ENCODE measurements at places on chromosomes 5 and 9.

- DNase-seq, result no peak
Observed at GRCh38 chr9:76893395-76893932, 12.4 kb downstream of the PRUNE2 start.

GRCh38 chr9:114278881-114279570 is 43.9 kb upstream of the ORM1 start:
- DNase-seq, result no peak

DNA sequence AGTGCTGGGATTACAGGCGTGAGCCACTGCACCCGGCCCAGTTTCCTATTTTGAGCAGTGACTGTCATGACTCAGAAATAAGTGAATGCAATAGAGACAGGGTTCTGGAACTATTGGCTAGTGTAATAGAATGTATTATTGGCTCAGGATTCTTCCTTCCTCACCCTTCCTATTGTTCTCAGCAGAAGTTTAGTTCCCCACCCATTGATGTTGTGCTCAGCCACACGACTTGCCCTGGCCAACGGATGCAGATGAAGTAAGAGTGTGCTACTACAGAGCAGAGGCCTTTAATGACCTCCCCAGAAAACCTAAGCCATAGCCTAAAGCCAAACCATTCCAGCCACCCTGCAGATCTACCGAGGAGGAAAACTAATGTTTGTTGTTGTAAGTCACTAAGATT is 287.9 kb downstream of the AGTPBP1 start:
- DNase-seq, result no peak

- DNase-seq, result no peak
Observed at GRCh38 chr5:178143901-178144300, 9.8 kb downstream of the NHP2 start.

DNA sequence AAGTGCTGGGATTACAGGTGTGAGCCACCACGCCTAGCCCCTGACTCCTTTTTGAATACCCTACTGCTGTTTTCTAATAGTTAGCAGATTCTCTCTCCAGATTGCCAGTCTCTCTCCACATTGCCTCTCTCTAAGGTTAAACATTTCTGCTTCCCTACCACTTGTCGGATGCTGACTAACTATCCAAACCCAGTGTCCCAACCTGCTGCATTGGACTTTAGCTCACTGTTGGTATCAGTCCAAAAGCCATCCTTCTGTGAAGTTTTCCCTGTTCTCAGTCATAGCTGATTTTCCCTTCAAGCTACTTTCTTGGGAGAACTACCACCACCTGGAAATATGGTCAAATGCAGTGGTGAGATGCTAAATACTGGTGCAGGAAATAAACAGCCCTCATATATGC is 48.7 kb downstream of the TLR4 start:
- DNase-seq, result no peak

- no peak for DNase-seq
Observed at GRCh38 chr9:126108240-126108639, 218.4 kb upstream of the MVB12B start.

GRCh38 chr5:60887746-60888145 is 43.7 kb upstream of the ELOVL7 start:
- no peak for DNase-seq

GRCh38 chr5:96927008-96927407 is 8.9 kb upstream of the LNPEP start:
- DNase-seq, result no peak

DNA sequence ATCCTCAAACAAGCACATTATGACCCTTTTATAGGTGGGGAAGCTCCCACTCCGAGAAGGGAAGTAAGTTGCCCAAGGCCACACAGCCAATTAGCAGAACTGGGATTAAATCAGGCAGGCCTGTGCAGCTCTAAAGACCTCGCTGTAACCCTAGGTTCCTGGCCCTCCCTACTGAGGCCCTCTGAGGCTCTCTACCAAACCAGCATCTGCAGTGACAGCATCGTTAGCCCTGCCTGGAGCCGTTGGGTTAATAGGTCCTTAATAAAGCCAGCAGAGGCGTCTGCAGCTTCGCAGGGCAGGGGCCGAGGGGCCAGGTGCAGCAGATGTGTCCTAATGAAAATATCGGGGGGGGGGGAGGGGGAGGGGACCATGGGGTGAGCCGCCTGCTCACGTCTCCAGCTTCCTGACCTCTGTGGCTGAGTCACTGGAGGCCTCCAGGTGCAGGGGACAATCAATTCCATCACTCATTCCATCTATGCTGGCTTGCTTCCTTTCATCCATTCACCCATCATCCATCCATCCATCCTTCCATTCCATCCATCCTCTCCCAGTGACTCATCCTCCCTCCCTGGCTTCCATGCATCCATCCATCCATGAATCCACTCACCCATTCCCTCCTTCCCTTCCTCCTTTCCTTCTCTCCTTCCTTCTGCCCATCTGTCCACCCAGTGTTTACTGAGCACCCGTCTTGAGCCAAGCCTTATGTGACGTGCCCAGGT is 203.9 kb downstream of the C9orf50 start:
- DNase-seq, result no peak

DNA sequence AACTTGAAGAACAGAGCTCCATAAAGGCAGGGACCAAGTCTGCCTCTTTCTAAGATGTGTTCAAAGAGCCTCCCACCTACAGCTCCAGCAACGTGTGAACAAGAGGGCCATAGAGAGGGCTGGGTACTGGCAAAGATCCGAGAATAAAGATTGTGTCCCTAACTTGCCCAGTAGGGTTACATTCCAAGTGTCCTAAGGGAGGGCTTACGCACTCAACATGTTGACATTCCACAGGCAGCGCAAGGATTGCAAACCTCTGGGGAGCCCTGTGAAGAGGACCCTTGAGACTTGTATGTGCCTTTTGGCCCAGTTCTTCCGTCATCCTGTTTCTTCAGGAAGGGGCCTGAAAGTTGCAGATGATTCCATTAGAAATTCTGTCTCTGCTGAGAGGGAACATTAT is 48.2 kb upstream of the ENTREP1 start:
- DNase-seq, result no peak

- no peak for DNase-seq
Observed at GRCh38 chr5:104708027-104708426, 1145.4 kb upstream of the NUDT12 start.

DNA sequence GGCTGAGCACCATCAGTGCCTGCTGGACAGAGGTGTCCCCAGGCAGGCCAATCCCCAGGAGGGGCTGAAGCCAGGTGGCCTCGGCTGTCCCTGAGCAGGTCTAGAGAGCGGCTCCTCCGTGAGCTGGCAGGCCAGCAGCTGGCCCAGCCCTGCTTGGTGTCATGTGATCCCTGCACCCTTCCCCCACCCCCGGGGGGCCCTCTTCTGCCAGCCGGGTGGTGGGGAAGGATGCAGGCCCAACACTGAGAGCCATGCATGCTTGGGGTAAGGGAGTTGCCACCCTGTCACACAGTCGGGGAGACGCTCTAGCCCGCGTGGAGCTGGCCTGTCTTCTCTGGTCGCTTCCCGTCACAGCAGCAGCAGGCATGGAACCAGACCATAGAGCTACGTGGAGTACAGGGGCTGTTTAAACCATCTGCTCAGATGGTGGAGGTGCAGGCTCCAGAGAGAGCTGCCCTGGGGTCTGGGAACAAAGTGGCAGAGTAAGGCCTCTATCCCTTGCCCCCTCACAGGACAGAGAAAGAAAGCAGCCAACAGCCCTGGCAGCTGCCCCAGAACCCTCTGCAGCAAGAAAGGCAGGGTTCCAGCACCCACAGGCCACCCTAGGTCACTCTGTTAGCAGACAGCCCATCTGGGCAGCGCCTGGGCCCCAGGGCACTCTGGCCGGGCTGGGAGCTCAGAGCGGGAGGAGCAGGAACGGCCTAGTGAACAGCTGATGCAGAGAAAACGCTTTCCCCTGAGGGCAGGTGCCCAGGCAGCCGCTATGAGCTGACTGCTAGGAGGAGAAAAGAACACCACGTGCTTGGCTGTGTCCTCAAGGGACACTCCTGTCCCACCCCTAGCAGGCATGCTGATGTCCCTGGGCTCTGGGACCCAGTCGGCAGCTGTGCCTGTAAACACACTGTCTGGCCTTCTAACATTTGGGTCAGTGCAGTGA is 6.8 kb downstream of the RALGDS start:
- no peak for DNase-seq

- DNase-seq, result no peak
Observed at GRCh38 chr5:57368010-57368409, 114.6 kb downstream of the ACTBL2 start.

- DNase-seq, result no peak
Observed at GRCh38 chr9:38318759-38319495, 73.6 kb upstream of the ALDH1B1 start.

DNA sequence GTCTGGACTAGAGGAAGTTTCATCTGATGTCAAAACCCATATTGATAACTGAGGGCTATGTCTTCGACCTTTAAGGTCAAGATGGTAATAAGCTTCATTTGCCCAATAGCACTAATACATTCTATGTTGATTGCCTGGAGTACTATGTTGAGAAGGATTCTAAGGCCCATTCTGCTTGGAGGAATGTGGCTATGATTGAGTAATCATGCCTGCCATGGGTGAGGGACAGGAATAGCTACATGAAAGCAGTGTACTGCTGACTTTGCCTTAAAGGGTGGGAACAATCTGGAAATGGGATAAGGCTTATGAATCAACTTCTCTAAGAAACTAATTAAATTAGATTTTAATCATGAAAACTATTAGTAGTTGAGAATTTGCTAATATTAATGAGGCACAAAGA is 13.6 kb downstream of the NNT start:
- no peak for DNase-seq

DNA sequence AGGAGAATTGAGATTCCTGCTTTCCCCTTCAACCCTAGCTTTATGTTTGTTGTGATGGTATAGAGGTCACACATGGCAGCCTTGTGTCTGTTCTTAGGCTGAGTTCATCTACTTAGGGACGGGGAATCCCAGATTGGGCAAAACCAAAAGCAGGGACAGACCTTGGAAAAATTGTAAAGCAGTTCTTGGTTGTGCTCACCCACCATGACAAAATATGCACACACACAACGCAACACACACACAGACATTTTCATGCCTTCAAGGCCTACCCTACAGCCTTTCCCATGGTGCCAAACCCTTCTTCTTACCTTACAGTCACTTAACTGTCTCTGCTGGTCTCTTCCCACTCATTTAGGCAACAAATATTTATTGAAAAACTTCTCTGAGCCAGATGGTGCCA is 14.8 kb downstream of the PCDHGC5 start:
- no peak for DNase-seq

- no peak for DNase-seq
Observed at GRCh38 chr9:27602954-27603353, 29.7 kb upstream of the C9orf72 start.

GRCh38 chr9:10534850-10535249 is 78.0 kb downstream of the PTPRD start:
- no peak for DNase-seq

GRCh38 chr9:90001747-90002146 is 396.9 kb downstream of the GADD45G start:
- no peak for DNase-seq

DNA sequence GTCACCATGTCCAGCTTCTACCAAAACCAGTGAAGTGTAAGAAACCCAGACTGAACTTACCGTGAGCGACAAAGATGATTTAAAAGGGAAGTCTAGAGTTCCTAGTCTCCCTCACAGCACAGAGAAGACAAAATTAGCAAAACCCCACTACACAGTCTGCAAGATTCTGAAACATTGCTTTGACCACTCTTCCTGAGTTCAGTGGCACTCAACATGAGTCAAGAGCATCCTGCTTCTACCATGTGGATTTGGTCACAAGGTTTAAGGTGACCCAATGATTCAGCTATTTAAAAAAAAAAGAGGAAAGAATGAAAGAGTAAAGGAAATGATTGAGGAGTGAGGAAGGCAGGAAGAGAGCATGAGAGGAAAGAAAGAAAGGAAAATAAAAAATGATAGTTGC is 19.8 kb downstream of the IL7R start:
- DNase-seq, result no peak

GRCh38 chr9:128629852-128630545 is 26.6 kb downstream of the DYNC2I2 start:
- DNase-seq, result no peak

DNA sequence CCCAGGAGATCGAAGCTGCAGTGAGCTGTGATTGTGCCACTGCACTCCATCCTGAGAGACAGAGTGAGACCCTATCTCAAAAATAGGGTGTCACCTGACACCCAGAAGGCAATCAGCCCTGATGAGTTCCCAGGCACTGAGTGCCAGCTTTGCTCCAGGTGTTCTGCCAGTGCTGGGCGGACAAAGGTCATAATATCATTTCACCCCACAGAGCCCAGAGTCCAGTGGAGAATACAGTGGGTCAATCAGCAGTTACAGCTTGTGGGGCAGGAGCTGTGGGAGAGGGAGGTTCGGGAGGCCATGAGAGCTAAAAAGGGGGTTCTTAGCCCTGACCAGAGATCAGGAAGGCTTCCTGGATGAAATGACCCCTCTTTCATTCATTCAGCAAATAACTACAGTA is 24.4 kb upstream of the SH3RF2 start:
- no peak for DNase-seq

GRCh38 chr5:146341854-146342253 is 3.2 kb downstream of the POU4F3 start:
- DNase-seq, result no peak

DNA sequence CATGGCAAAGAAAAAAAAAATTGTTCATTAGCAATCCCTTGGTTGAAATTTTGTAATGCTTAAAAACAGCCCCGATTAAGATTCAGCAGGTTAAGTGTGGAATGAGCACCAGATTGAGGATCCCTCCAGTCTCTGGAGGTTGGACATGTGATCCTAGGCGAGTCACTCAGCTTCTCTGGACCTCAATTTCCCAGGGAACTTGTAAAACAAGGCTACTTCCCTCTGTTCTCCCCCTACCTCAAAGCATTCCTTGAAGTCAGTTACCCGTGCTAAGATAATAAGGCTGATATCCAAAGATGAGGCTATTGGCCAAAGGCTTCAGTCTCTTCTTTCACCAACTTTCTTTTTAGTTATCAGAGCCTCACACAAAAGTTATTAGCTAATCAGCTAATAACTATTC is 2.9 kb downstream of the KLHL3 start:
- DNase-seq, result no peak

DNA sequence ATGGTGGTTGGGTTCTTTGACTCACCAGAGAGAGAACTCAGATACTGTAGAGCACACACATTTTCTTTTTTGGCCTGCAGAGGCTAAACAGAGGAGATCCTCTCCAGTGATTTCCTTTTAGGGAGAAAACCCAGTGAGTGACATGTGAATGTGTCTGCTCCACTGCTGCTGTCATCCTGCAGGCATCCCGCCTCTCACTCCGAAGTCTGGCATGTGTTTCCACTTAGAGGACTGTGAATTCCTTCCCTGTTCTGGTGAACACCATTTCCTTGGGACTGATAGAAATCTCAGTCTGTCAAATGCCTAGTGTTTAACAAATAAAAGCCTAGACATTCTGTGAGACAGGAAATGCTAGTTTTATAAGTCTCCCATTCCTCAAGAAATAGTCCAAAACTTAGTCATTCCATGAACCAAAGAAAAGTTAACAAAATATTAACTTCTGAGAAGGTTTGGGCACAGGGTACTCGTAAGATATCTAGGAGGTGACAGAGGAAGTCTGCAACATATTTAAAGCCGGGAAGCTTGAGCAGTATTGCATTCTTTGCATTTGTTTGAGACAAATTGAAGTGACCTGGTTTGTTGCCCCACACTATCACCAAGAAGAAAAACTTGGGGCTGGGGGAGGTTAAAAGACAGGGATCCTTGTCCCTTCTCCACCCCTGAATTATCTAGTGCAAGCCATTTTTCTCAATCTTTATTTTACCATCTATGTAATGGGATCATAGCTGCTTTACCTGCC is 74.9 kb upstream of the NIPAL4 start:
- DNase-seq, result no peak
